Activated CD4-positive, CD25-positive, alpha-beta regulatory T cell treated with anti-CD3 and anti-CD28 coated beads, Interleukin-2, amount 50 U/mL, for 16 hours (primary cell): ENCODE measurements at places on chromosomes 12 and 14.

GRCh38 chr14:100578552-100578951 is 8.7 kb downstream of the BEGAIN start:
- DNase-seq = no peak

DNA sequence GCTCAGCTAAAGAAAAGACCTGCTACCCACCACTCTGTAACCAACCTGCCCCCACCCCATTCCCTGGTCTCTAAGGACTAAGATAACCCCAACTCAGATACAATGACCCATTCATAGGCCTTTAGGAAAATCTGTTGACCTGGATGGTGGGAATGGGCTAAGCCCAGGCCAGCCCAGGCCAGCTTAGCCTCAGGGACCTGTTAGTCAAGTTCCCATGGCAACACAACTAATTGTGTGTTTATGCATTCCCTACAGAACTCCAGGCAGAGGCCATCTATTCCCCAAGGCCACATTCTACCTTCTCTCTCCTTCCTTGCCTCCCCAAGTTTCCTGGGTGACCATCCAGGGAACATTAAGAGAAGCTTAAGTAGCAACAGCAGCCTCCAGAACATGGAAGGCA is 16.1 kb upstream of the KRT8 start:
- DNase-seq = no peak

DNA sequence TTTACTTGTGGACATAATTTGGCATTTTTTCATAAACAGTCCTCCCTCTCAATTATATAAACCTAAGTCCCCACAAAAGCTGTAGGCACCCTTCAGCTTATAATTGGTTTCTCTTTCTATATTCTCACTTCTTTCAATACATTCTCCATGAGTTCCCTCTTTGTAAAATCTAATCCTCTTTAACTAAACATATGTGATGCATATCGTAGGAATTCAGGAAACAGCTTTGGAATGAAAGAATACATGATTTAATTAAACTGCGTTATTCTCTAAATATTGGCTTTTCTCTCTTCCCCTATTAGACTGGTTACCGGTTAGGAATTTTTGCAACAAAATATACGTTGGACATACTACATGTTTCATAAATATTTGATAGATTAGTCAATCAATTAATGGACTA is 1122.6 kb downstream of the FLRT2 start:
- no peak for DNase-seq

DNA sequence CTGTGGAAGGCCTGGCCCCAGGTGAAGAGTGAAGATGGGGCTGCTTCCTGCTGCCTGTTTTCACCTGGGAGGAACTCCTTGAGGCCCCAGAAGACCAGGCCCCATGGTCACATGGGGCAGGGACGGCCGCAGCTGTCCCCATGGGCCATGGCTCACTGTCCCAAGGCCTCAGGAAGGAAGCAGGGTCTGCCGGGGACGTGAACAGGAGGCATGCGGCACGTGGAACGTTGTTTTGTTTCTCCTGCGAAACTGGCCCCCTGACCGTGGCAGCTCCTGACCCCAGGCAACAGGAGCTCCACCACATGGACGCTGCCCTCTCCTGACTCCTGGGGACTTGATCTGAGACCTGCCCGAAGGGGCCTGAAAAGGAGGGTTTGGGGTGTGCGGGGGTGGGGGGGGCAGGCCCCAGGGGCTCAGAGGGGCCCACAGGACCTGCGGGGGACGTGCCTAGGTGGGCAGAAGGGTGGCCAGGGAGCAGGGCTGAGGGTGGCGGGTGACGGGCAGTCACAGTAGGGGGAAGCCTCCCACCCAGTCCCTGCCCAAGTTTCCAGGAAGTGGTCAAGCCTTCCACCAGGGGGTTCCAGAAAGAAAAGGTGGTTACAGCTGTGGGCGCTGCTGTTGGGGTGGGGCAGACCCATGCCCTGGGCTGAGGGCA is 41.4 kb downstream of the LRCOL1 start:
- no peak for DNase-seq

GRCh38 chr12:42201063-42201462 is 37.0 kb downstream of the YAF2 start:
- DNase-seq = no peak

DNA sequence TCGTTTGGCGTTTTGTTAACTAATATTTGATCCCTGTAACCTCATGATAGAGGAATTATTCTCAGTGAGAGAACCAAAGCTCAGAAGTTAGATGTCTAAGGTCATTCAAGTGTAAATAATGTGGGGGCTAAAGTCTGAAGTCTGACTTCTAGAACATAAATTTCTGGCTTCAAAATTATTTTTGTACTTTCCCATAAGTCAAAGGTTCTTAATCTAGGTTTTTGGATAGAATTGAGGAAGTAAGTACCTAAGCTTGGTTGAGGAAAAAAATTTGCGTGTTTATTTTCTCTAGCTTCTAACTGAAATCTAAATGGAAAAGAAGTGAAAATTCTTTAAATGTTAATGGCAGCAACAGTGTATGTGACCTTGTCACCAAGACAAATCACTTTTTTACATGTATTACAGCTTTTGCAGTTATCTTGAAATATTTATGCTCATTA is 2.3 kb downstream of the LARP4 start:
- no peak for DNase-seq

DNA sequence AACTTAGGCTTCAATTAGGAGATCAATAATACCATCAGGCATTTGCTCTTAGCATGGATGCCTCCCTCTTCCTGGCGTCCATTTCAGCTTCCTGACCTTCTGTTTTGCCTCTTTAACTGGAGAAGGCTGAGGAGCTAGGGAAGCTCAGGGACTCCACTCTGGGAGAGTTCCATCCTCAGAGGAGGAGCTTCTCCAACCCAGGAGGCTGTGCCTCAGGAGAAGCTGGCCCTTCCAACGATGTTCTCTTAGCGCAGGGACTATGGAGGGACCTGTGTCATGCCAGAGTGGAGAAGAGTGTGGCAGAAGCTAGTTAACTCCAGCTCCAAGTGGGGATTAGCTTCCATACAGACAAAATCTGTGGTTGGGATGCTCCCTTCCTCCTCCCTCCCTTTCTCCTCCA is 58.0 kb downstream of the KCNA5 start:
- no peak for DNase-seq

DNA sequence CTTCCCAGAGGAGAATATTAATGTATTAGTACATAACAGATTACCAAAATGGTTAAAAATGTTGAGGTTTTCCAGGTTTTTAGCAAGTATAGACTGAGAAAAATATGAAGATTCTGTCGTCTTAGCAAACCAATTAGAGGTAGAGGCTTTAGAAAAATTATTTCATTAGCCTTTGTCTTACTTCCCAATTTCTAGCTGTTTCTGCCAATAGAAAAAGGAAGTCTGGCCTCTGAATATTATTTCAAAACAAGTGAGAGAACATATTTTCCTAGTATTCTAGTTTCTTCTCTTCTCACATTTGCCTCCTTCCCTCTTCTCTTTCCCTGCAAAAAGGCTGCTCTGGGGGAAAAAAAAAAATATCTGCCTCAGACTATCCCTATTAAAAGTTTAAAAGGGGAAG is 16.4 kb downstream of the IPO8 start:
- no peak for DNase-seq

GRCh38 chr12:105036937-105037649 is 47.2 kb downstream of the ALDH1L2 start:
- DNase-seq = no peak

GRCh38 chr12:57235728-57236131 is 6.2 kb downstream of the SHMT2 start:
- no peak for DNase-seq

- DNase-seq = no peak
Observed at GRCh38 chr14:59055439-59056045, 132.9 kb upstream of the DAAM1 start.

DNA sequence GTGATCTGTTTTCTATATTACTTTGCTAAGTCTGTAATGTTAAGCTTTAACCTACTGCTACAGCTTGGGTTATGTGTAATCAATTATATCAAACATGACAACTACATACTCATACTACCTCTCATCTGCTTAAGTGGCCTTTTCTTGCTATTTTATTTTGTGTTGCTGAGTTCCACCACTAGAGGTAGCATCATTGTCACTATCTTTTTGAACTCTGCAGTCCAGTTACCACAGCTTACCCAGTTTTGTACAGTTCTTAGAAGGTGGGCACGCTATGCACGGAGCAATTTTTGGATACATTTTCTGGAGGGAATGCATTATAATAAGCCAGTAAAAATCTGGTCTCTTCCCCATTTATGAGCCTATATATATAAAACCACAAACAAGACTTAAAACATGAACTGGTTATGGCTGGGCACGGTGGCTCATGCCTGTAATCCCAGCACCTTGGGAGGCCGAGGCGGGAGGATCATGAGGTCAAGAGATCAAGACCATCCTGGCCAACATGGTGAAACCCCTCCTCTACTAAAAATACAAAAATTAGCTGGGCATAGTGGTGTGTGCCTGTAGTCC is 48.5 kb downstream of the SAV1 start:
- DNase-seq = no peak

DNA sequence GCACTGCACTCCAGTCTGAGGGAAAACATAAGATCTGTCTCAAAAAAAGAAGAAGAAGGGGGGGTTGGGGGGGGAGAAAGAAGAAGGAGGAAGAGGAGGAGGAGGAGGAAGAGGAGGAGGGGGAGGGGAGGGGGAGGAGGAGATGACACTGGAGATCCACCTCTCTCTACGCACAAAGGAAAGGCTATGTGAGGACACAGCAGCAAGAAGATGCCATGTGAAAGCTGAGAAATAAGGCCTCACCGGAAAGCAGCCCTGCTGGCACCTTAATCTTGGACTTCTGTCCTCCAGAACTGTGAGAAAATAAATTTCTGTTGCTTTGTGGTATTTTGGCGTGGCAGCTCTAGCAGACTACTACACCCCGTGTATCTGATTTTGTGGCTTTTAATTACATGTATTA is 477.9 kb downstream of the MED13L start:
- DNase-seq = no peak

DNA sequence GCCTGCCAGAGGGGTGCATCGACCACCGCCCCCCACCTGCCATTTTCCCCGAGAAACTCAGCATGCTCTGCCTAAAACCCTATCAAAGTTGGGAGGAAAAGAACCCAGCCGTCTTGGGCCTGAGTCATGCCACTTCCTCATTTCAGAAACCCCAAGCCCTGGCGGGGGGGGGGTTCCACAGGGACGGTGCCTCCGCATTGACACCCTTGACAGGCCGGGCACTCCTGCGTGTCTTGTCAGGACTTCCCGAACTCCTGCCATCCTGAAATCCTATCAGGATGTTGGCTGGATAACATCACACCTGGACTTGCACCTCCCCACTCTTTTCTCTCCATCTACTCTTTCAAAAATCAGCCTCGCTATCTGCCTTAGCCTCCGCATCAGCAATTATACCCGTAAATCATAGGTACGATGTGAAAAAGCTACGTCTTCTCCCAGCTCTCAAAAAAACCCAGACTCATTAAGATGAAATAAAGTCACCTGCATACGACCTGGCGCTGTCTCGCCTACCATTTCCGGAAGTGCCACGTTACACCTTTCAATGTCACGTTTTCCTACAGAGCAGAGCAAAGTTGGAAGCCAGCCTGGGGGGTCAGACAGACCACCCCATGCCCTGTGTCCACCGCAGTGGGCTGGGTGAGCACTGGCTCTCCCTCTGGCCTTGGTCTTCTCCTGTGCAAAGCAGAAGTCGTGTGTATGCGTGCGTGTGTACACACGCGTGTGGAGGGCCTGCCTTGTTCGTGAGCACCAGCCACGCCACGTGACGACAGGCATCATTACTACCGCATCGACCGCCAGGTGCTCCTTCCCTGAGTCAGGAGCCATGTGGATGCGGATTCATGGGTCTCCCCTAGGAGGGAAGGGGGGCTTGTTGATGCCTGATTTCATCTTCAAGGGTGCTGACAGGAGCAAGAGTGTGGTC is 96.7 kb downstream of the RFLNA start:
- no peak for DNase-seq

DNA sequence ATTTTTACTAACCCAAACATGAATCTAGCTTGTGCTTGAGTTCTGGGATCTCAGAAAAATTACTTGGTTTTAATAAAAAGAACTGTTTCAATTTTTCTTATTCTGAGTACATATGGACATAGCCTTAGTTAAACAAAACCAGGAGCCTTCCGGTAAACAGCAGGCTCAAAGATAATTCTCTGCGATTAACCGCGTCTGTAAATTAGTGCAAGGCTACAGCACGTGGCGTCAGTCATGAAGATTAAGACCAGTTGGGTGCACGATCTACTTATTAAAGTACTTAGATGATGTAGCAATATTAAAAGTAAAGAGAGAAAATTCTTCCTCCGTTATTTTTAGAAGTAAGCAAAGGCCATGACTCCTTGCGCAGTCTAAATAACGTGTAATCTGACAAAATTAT is 700 bp downstream of the KCNJ8 start:
- DNase-seq = no peak

DNA sequence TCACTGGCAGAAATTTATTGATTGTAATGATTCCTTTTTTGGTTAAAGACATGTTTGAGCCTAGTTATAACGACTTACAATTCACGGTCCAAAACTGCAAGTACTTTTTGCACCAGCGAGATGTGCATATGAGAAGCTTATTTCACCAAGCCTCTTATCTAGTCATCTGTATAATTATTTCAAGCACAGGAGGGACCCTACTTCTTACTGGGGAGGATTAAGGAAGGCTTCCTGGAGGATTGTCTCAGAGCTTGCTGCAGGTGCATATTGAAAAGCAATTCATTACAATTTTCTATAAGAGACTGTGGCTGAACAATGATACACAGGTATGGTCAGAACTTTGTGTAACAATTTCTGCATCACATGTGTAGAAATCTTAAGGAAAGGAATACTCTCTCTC is 152.9 kb downstream of the CAND1 start:
- DNase-seq = no peak

GRCh38 chr12:132633398-132633797 is 14.8 kb downstream of the P2RX2 start:
- no peak for DNase-seq

- no peak for DNase-seq
Observed at GRCh38 chr14:90666571-90666970, 149.7 kb downstream of the TTC7B start.

DNA sequence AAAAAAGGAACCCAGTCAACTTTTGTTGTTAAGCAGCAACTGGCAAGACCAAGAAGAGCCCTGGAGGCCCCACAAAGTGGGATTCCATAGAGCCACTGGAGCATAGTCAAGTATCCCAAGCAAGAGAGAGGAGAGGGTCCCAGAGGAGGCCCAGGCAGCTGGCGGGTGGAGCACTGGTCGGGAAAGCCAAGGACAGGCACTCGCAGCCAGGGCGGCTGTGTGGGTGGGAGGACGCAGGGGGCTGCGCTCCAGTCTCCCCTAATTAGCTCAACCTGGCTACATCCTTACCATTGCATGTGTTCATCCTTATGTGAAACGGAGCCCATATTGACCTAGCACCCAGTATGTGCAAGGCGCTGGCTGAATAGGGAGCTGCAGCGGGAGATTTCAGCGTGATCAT is 18.3 kb upstream of the ZFP36L1 start:
- DNase-seq = no peak

GRCh38 chr14:105854600-105855245 is 328.3 kb downstream of the TMEM121 start:
- DNase-seq = no peak

DNA sequence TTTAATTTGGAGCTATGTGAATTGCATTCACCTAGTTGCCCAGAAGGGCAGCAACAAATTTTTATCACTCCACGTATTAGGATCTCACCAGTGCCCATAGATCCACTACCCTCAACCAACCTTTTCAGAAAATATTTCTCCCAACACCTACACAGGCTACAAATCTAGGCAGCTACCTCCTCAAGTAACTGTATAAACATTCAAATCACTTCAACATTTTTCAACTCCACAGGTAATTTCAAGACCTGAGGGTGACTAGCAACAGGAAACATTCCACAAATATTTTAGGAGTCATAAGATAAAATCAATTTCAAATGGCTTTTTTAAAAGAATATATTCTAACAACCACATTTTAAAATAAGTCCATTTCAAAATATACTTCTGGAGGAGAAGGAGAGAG is 12.9 kb downstream of the PHLDA1 start:
- no peak for DNase-seq

GRCh38 chr14:32939254-32940065 is 781 bp downstream of the NPAS3 start:
- no peak for DNase-seq
